CD4-positive, alpha-beta T cell treated with Interleukin-2 at 100 ng/mL for 4 hours (primary cell): ENCODE measurements at places on chromosomes 2 and 18.

- no peak for DNase-seq
Measured at GRCh38 chr2:155852156-155852555, 480.4 kb downstream of the NR4A2 start.

DNA sequence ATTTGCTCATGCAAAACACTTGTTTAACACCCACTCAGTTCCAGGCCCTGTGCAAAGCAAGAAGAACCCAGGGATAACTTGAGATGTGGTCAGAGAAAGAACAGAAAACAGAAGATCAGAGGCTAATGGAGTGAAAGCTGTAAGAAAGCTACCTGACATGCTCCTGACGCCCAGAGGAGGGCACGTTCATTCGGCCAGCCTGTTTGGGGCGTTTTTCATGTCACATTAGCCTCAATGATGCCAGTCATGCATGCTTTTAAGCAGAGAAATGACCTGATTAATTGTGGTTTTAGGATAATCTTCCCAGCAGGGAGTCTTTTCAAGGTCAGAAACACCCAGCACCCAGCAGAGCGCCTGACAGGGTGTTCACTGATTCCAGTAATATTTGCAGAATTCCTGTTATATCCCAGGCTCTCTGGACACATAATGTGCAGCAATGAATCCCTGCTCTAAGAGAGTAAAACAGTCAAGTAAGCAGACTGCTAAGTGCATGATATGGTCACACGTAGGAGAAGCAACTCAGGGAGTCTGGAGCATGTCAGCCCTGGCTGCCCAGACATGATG lies 320.0 kb downstream of the LRATD1 start:
- DNase-seq: no peak

DNA sequence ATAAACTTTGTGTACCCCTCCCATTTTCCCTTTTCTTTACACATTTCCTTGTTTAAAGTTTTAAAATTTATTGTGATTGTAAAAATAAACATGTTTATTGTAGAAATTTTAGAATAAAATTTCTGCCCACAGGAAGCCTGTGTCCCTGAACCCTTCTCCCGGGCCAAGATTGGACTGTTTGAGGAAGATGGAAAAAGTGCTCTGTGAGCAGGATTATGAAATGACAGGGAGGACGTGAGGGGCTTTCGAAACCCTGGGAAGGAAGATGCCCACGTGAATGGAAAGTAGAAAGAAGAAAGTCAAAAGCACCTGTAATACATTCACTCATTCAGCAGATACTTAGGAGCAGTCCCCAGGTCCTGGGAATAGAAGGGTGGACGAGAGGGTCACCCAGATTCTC lies 25.4 kb upstream of the ATOH8 start:
- DNase-seq: no peak

DNA sequence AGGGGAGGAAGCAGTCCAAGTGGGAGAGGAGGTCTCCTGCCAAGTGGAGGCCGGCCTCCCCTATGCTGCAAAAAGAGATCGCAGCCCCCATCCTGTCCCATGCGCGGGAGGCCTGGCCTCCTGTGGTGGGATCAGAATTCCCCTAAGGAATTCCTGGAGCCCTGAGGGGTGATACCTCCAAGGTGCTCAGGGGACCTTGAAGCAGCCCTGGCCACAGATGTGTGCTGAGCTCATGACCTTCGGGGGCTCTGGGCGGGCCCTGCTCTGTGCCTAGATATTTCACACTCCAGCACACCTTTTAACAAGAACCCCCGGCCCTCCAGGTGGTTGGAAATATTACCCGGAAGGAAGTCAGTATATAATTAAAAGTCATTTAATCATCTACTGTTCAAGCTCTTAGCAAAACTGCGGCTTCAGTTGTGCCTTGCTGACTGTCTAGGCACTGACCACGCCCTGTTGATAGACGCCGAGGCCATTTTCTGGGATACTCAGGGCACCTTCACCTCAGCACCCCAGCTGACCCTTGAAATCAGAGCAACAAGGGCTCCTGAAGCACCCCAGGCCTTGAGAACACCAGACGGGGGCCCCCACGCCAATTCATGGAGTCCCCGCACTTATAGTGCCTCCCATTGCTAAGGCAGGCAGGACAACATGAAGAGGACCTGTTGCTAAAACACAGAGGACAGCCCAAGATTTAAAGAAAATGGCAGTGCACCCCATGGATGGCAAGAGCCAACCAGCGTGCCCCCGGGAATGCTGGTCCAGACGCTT lies 119.1 kb downstream of the NDUFA10 start:
- DNase-seq: no peak

DNA sequence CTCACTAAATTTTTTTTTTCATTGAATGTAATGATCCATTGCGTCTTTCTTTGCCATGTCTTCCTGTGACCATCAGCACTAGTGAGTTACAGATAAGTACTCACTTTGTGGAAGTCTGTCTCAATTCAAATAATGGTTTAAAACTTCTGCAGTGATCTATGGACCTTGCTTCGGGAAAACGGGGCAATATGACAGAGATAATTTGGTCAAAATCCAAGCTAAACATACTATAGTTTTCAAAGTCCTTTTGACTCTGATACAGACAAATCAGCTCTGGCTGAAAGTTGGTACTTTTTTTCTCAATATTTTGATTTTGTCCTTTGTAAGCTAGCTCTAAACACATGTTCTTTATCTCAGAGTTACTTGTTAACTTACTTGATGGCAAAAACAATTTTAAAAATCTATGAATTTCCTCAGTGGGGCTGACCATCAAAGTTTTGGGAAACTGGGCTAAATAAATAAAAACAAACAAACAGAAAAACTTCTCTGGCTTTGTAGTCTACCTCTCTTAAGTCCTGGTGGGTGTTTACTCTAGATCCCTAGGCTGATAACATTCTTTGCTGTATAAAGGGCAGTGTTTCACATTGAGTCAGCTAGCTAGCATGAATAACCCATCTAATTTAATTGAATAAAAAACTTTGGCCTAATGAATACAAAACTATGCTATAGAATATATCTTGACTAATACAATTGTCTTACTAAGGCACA lies 327.6 kb downstream of the RDH14 start:
- no peak for DNase-seq

- DNase-seq: no peak
Measured at GRCh38 chr2:48939232-48939631, 183.7 kb upstream of the LHCGR start.

DNA sequence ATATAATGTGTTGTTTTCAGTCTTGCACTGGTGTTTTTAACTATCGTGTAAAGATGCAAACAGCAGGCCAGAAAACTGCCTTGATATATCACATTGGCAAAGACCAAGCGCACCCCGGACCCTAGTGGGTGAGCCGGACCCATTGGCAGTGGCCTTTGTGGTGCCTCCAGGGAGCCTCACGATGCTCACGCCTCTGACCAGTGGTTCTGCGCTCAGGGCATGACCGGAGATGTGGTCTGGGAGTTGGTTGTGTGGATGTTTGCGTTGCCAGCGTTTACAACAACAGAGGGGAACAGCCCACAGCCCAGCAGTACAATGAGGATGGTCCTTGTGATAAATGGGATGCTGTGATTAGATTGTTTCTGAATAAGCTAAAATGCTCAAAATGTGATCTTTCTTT lies 32.6 kb downstream of the NFATC1 start:
- no peak for DNase-seq

DNA sequence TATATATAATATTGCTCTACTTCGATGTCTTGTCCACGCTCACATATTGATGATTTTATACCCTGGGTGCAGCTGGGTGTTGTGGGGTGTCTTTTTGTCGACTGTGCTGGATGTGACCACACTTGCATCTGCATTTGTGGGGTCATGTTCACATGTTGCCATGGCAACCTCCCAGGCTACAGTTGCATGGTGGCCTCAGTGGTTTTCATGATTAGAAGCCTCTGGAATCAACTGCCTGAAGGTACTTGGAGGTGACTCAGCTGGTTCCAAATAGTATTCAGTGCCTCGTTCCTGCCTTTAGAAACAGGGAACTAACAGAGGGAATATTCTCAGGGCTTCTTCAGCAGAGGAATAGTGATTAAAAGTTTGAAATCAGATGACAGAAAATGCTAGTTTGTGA lies 166.3 kb upstream of the NYAP2 start:
- DNase-seq: no peak

GRCh38 chr2:142824756-142825155 lies 52.7 kb upstream of the KYNU start:
- DNase-seq: no peak

GRCh38 chr2:206993396-206993911 lies 54.1 kb downstream of the CPO start:
- no peak for DNase-seq

GRCh38 chr2:138689705-138690104 lies 90.5 kb downstream of the NXPH2 start:
- DNase-seq: peak; percentile 1

DNA sequence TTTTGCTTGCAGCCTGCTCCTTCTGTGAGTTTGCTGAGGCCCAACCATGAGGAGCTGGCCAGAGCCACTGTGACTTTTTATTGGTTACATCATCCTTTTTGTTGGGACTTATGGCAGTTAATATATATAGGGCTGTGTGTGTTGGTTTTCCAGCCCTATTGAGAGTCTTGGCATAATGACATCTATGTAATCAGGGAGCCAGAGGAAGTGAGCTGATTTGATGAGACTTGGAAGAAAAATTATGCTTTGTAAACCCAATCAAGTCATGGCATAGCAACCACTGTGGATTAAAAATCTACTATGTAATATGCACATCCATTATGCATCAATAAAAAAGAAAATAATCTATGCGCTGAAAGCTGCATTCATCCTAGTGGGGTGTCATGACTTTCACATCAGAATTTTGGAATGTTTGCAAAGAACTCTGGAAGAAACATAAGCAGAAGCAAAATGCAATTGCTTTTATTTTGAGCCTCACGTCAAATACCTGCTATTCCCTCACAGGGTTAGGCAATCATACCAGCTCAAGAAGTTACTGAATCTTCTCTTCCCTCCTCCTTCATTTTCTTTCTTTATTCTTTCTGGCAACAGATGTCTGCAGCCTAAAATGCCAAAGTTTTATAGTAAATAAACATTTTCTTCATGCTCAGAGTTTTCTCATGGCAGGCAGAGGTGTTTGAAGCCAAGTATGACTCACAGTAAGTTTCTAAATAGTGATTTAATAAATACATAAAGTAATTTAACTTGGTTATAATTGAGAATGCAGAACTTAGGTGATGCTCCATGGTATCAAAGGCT lies 308.5 kb downstream of the KCNS3 start:
- DNase-seq: no peak

- DNase-seq: no peak
Measured at GRCh38 chr2:121058852-121059558, 226.0 kb downstream of the TFCP2L1 start.

DNA sequence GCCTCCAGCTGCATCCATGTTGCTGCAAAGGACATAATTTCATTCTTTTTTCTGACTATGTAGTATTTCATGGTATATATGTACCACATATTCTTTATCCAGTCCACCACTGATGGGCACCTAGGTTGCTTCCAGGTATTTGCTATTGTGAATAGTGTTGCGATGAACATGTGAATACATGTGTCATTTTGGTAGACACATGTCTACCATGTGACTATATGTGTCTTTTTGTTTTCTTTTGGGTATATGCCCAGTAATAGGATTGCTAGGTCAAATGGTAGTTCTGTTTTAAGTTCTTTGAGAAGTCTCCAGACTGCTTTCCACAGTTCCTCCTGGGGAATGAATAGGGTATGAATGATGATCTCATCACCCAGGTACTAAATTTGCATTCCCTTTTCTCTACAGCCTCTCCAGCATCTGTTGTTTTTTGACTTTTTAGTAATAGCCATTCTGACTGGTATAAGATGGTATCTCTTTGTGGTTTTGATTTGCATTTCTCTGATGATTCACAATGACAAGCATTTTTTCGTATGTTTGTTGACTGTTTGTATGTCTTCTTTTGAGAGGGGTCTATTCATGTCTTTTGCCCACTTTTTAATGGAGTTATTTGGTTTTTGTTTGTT lies 35.6 kb upstream of the FEZ2 start:
- no peak for DNase-seq

GRCh38 chr2:64951306-64951953 lies 37.8 kb upstream of the SLC1A4 start:
- no peak for DNase-seq

DNA sequence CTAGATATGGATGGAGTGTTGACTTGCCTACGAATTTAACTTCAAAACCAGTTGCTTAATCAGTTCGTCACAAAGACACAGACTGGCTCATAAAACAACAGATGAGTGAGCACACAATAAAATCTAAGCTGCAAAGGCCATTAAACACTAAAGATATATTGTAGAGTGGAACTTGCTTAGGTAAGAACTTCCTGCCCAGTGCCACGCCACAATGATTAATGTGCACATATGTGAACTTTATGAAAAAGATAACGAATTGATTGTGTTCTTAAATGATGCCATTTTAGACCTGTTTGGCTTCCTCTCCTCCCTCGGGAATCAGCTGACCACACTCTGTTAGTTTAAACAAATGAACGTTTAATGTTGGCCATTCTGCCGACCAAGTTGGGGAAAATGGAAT lies 2031.3 kb upstream of the CELF4 start:
- DNase-seq: no peak

DNA sequence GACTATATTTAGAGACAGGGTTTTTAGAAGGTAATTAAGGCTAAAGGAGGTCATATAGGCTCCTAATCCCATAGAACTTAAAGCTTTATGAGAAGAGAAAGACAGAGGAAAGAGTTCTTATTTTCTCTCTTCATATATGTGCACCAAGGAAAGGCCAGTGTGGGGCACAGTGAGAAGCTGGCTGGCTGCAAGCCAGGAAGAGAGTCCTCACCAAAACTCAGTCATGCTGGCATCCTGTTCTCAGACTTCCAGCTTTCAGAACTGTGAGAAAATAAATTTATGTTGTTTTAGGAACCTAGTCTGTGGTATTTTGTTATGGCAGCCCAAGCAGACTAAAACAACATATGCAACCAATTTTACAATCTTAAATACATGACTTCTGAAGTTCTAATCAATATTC lies 31.5 kb upstream of the ATIC start:
- no peak for DNase-seq

DNA sequence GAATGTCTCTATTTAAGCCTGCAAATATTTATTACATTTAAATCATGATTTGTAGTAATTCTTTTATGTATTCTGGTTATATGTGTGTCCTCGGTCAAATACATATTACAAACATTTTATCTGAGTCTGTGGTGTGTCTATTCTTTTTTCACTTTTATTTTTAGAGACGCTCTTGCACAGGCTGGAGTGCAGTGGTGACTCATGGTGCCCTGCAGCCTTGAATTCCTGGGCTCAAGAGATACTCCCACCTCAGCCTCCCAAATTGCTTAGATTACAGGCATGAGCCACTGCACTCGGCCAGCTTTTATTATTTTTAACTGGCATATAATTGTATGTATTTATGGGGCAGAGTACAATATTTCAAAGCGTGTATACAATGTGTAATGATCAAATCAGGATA lies 47.5 kb downstream of the ARID5A start:
- DNase-seq: no peak

GRCh38 chr2:53583583-53583982 lies 184.0 kb upstream of the CHAC2 start:
- DNase-seq: no peak

DNA sequence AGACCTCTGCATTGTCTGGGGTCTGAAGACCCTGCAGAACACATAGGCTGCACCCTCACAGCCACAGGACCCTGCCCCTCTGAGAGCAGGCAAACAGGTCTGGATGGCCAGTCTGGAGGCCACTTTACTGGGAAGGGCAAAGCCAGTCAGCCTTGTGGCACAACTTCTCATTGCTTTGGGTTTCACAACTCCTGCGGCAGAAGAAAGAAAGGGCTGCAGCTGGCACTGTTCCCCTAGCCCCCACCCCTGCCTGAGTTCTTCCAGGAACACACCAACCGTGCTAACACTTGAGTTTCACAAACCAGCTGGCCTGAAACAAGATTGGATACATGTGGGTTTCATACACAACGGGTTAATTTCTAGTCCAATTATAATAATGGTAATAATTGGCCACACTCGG lies 276.5 kb upstream of the MGAT5 start:
- no peak for DNase-seq

- DNase-seq: no peak
Measured at GRCh38 chr2:140440815-140441214, 1660.6 kb upstream of the NXPH2 start.
